ENCODE measurements at places on chromosomes 12 and 14.

DNA sequence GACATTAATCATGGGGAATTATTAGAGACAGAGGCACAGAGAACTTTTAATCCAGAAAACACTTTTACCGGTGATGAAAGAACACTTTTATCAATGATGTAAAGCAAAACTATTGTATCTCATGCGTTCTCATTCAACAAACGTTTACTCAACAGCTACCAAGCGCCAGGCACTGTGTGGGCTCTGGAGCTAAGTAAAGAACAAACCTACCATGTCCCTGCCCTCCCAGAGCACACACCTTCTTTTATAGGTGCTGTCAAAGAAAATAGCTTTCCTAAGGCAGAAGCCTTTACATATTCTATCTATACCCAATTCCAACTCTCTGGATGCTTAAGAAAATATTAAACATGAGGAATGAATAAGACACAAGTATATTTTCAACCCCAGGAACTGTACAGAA lies 91.1 kb downstream of the FOXN3 start:
- H3K4me3 ChIP-seq: no peak overlapping the region
- no peak overlapping the region for H3K27ac ChIP-seq
- peaks cover 3% of the 10 kb centered on the region for H3K4me1 ChIP-seq
- no peak for DNase-seq
- H3K27me3 ChIP-seq: no peaks in the 10 kb centered on the region
- H3K36me3 ChIP-seq: peaks cover 66% of the 10 kb centered on the region

DNA sequence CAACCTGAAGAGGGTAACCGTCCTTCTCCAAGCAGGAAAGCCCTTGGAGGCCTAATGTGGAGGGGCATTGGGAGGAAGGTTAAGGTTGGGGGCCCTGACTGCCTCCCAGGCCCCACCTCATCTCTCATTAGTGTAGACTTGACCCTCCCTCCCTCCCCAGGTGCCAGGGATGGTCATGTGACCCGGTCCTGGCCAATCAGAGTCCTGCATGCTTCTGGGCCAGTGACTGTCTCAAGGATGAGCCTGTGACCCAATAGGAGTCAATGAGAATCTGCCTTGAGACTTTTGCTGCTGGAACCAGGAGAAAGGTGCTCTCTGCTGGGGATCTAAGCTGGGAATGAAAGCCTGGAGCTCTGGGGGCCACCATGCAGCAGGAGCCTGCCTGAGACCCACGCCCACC lies 70.8 kb downstream of the NCOR2 start:
- no peaks in the 10 kb centered on the region for H3K27me3 ChIP-seq
- H3K4me3 ChIP-seq: no peak overlapping the region
- H3K27ac ChIP-seq: no peak overlapping the region
- no peaks in the 10 kb centered on the region for H3K4me1 ChIP-seq

DNA sequence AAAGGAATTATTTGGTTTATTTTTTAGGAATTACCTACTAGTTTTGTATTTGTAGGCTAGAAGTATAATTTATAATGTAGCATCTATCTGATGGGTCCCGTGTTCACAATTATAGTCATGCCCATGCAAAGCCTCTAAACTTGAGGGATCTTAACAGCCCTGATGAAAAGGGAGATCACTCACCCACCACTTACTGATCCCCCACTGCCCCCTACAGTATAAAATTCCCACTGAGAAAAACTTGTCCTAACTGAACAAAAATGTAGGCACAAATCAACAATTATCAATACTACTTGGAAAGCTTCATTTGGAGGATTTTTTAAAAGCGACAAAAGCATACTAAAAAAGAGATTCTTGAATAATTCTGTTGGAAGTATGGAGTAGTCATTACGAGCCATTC lies 21.0 kb downstream of the WIF1 start:
- no peaks in the 10 kb centered on the region for H3K4me1 ChIP-seq
- H3K27me3 ChIP-seq: no peaks in the 10 kb centered on the region
- H3K4me3 ChIP-seq: no peak overlapping the region
- H3K27ac ChIP-seq: no peak overlapping the region

DNA sequence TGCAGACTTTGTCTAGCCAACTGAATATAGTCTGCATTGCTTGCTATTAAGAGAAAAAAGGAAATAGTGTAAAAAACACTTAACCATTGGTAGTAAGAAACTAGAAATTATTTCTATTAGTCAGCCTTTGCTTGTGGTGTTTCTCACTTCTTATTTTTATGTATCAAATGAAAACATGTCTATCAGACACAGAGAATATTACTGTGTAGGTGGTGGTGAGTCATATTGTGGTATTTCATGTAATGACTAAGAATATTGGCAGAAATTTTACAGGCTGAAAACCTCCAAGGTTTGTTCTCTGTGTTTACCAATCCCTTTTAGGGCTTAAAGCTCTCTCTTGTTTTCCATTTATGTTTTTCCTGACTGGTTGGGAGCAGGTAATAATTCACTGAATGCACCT lies 87.2 kb downstream of the DAAM1 start:
- H3K27ac ChIP-seq: no peak overlapping the region
- H3K27me3 ChIP-seq: no peaks in the 10 kb centered on the region
- no peak overlapping the region for H3K4me3 ChIP-seq
- H3K4me1 ChIP-seq: no peaks in the 10 kb centered on the region
- H3K36me3 ChIP-seq: no peaks in the 10 kb centered on the region

DNA sequence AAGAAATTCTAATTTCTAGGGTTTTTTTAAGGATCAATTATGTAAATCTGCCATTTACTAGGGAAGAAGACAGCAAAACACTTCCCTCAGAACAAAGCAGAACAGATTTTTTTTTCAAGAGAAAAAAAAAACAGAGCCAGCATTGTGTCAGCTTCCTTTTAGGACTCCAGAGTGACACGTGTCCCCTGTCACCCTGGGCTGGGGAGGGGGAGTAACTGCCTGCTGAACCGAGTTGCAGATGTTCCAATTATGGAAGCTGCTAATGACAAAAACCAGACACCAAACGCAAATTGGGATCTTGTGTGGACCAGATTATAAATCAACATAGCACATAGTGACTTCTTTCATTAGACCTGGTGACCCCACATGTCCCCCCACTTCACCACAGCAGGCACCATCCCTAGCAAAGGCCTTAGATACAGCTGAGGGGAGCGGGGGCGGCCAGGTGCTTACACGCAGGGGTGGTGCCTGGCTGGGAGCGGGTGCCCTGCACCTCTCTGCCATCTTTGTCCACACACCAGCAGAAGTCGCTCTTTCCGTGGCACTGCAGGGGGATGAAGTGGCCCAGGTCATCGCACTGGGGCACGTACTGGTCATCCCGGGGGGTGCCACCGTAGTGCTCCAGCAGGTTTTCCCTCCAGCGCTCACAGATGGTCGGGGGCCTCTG lies 25.4 kb downstream of the RTRAF start:
- DNase-seq: no peak
- no peak overlapping the region for H3K4me3 ChIP-seq
- peaks cover 2% of the 10 kb centered on the region for H3K4me1 ChIP-seq
- no peaks in the 10 kb centered on the region for H3K27me3 ChIP-seq

DNA sequence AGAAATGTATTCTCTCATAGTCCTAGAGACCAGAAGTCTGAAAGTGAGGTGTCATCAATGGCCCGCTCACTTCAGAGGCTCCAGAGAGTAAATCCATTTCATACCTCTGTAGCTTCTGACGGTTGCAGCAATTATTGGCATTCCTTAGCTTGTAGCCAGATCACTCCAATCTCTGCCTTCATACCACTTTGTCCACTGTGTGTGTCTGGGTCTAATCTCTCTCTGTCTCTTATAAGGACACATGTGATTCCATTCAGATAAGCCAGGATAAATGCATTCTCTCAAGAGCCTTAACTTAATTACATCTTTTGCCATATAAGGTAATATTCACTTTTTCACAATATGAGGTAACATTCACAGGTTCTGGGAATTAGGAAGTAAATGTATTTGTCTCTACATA lies 365.7 kb downstream of the GXYLT1 start:
- H3K4me1 ChIP-seq: no peaks in the 10 kb centered on the region
- H3K27ac ChIP-seq: no peak overlapping the region
- H3K4me3 ChIP-seq: no peak overlapping the region
- H3K36me3 ChIP-seq: no peaks in the 10 kb centered on the region
- H3K27me3 ChIP-seq: no peaks in the 10 kb centered on the region
- DNase-seq: no peak

DNA sequence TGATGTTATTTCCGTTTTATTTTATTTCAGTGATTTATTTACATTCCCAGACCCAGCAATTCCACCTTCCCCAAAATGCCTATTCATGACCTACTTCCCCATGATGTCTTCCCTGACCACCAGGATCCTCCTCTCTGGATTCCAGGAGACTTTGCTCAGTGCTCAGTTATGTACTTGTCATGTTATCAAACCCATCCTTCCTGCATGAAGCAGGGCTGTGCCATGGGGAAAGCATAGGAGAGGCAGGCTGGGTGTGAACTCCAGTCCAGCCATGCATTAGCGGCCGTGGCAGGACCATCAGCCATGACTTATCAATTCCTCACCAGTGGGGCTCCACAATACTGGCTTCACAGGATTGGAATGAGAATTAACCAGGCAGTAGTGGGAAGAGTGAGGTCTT lies 57.8 kb downstream of the B4GALNT3 start:
- DNase-seq: no peak
- H3K36me3 ChIP-seq: peaks cover 11% of the 10 kb centered on the region
- H3K4me1 ChIP-seq: no peaks in the 10 kb centered on the region
- H3K27ac ChIP-seq: no peak overlapping the region
- H3K27me3 ChIP-seq: no peaks in the 10 kb centered on the region

DNA sequence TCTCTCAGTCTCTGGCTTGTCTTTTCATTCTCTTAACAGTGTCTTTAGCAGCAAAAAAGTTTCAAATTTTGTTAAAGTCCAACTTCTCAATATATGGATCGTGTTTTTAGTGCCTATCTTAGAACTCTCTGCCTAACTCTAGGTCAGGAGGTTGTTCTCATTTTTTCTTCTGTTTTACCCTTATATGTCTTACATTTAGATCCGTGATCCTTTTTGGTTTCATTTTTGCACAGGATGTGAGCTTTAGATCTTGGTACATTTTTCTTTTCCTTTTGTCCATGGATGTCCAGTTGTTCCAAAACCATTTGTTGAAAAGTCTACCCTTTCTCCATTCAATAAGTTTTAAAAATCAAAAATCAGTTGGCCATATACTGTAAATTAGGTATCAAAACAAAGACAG lies 6.8 kb downstream of the VRK1 start:
- H3K27ac ChIP-seq: no peak overlapping the region
- DNase-seq: no peak
- H3K4me1 ChIP-seq: no peaks in the 10 kb centered on the region
- H3K27me3 ChIP-seq: no peaks in the 10 kb centered on the region
- H3K4me3 ChIP-seq: no peak overlapping the region
- H3K36me3 ChIP-seq: no peaks in the 10 kb centered on the region

GRCh38 chr14:71399057-71399487 lies 491.8 kb downstream of the PCNX1 start:
- no peaks in the 10 kb centered on the region for H3K27me3 ChIP-seq
- no peaks in the 10 kb centered on the region for H3K36me3 ChIP-seq
- DNase-seq: no peak
- no peak overlapping the region for H3K4me3 ChIP-seq
- no peaks in the 10 kb centered on the region for H3K4me1 ChIP-seq

DNA sequence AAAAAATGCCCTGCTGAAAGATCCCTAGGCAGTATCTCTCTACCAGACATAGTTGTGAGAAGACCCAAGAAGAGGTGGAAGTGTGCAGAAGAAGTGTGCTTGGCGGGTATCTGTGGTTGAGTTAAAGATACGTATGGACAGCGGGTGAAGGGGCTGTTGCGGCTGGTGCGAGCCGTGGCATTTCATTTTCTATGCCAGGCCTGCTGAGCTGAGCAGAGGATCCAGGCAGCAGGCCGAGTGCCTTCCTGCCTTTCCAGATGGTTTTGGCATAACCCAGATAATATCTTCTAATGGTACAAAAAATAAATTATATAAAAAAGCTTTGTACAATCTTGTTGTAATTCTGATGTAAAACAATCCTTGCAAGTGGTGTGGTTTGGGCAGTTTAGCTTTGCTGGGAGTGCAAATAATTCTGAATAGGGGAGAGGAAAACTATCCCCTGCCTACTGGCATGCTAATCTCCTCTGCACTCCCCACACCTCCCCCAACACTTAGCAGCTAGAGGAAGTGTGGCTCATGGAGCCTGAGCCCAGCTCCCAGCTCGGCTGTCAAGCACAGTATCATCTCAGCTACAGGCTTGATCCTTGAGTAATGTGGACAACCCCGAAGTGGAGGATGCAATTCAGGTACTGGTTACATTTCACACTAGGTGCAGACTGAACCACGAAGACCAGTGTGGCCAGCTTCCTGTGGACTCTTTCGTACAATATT lies 168.9 kb downstream of the VRK1 start:
- H3K27ac ChIP-seq: no peak overlapping the region
- peaks cover 7% of the 10 kb centered on the region for H3K36me3 ChIP-seq
- no peaks in the 10 kb centered on the region for H3K27me3 ChIP-seq
- H3K4me1 ChIP-seq: peaks cover 5% of the 10 kb centered on the region

- H3K4me3 ChIP-seq: no peak within 1 kb of the TSS
- no peak within 1 kb of the TSS for H3K27ac ChIP-seq
- H3K27me3 ChIP-seq: no peaks in the 10 kb centered on the region
- no peaks in the 10 kb centered on the region for H3K36me3 ChIP-seq
- no peak for DNase-seq
Measured at GRCh38 chr12:121038861-121039668, at the start of gene OASL. TSS of gene OASL (minus strand) at chr12:121039246. CDS start at chr12:121038971, 275 bp downstream.

DNA sequence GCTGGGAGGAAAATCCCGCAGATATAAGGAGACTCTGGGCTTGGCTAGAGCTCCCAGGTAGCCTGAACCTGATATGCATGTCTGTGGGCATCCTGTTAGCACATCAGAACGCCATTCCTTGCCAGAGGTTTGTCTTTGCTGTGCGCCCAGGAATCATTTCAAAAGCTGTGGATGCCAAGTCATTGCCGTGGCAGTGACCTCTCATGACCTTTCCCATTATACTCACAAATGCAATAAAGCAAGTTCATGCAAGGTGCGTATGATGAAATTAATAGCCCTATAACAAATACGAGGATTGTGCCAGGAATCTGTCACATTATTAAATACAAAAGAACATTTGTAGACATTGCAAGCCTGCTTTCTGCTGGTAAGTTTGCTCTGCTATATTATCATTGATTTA lies 229.1 kb upstream of the PELI2 start:
- peaks cover 2% of the 10 kb centered on the region for H3K4me1 ChIP-seq
- no peaks in the 10 kb centered on the region for H3K36me3 ChIP-seq
- no peak for DNase-seq
- H3K27me3 ChIP-seq: no peaks in the 10 kb centered on the region

DNA sequence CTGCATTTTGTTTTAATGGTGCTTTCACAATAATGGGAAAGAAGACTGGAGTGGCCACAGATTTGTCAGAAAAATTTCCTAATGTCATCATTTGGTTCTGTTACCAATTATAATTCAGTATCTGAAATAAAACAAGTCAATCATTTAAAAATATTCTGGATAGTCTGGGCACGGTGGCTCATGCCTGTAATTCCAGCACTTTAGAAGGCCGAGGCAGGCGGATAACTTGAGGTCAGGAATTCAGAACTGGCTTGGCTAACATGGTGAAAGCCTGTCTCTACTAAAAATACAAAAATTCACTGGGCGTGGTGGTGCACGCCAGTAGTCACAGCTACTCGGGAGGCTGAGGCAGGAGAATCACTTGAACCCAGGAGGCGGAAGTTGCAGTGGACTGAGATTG lies 4.0 kb upstream of the LIMA1 start:
- H3K27ac ChIP-seq: no peak overlapping the region
- no peak for DNase-seq
- H3K36me3 ChIP-seq: 0 out of 2 replicates have a peak, but pooled peaks cover 4% of the 10 kb centered on the region

GRCh38 chr14:55438066-55438683 lies 2.2 kb downstream of the TBPL2 start:
- H3K4me1 ChIP-seq: peaks cover 2% of the 10 kb centered on the region
- H3K27me3 ChIP-seq: no peaks in the 10 kb centered on the region
- no peaks in the 10 kb centered on the region for H3K36me3 ChIP-seq
- no peak overlapping the region for H3K4me3 ChIP-seq
- H3K27ac ChIP-seq: no peak overlapping the region

Measured in H9 (cell line).